Kidney (tissue), 22 donors: ENCODE measurements at places on chromosomes 7 and 10. TPM values are rescaled to one million over a fixed set of nuclear protein-coding genes. Genes with fewer than 3 reads are reported as not detected.

The NEUROG3 gene
- not detected for total RNA-seq

The FEZF1 gene
- total RNA-seq = not detected

The PTF1A gene
- total RNA-seq = not detected

The NOS3 gene
- total RNA-seq = 51.7 TPM

The PTN gene
- total RNA-seq = 12.0 TPM

The AKR1B15 gene
- total RNA-seq = not detected

The CNNM1 gene
- 0.85 TPM for total RNA-seq

The HOXA5 gene
- 38.0 TPM for total RNA-seq

The HNRNPH3 gene
- 114 TPM for total RNA-seq

The PNLIPRP3 gene
- total RNA-seq = not detected

The MLXIPL gene
- total RNA-seq = 26.2 TPM
